ENCODE measurements at places on chromosomes 1 and 21.
A peak's percentile ranks its signal among the peaks of the same experiment; 100 is the strongest.

- DNase-seq, result peak; percentile 84
These were observed 85.6 kb downstream of the STUM start for GRCh38 chr1:226634166-226634588.

DNA sequence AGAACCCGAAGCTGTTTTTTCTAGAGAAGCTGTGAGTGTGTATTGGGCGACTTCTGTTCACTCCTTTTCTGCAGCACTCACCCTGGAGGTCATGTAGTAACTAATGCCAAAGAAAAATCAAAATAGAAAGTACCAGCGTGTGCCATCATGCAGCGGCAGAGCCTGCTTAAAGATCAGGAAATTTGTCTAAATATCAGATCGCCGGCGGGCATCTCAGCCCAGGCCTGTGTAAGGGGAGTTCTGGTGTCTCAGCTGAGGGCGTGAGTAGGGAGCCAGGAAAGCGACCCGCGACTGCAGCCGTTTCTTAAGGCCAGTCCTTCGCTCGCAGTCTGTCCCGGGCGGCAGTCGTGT lies 768 bp downstream of the EDARADD start:
- peak; percentile 43 for DNase-seq

GRCh38 chr21:42472521-42472920 lies 23.5 kb downstream of the RSPH1 start:
- no peak for DNase-seq

DNA sequence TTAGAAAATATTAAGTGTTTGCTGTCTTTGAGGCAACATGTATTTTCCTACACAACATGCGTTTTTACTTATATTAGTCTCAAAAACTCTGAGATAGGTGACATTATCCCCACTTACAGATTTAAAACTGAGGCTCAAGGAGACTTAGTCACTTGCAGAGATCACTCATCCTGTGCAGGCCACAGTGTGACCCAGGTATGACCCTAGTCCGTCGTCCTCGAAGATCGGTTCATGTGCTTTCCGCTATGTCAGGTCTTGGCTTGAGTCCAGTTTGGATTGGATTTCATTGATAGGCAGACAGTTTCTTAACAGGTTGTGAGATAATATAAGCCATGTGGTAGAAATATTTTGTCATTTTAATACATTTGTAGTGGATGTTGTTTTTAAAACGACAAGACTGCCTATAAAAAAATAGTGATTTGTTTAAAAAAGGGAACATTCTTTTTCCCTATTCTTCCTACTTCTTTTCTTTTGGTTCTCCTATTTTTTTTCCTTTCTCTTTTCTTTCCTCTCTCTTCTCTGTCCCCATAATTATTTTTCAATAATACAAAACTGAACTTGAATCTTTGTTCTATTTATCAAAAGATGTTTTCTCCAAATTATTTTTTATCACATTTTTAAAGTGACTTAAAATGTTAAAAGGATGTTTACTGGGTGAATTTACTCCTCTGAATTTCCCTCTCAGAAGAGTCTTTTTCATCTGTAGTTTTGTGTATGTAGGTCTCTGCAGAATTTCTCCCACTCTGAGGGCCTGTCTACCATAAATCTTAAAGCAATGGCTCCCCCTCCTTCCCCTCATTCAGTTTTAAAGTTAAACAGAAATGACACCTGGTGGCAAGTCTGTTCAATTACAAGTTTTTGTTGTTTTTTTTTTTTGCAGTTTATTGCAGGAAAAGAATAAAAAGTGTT lies 81.8 kb downstream of the PHTF1 start:
- peak; percentile 18 for DNase-seq

GRCh38 chr1:59421232-59421920 lies 124.5 kb downstream of the FGGY start:
- no peak for DNase-seq

DNA sequence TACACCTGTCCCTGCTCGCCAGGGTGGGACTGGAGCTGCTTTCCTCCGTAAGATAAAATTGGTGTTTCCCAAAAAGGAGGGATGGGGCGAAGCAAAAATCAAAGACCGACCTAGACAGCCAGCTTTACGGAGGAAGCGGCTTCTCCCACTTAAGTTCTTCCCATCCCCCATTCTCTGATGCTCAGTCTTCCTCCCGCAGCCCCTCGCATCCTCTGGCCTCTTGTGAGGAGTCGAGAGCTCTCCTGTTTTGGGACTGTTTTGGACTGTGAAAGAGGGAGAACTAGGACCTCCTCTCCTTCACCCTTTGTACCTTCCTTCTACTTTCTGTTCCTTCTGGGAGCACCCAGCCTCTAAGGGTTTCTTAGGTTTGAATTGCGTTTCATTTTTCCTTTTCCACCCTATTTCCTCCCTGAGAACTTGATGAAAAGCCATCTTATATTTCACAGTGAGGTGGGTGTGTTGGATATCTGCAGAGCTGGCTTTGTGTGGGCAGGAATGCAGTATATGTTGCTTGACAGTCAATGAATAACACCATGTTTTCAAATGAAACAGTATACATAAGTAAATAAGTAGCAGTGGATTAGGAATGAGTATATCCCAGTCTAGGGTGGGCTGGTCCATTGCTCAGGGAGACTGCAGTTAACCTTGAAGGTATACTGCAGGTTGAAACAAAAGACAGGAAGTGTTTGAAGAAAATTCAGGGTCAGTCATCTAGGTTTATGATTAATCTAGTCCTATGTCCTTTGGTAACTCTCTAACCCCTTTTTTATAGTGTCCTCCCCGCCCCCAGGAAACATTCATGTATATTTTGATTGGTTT lies 848 bp downstream of the CTTNBP2NL start:
- DNase-seq, result peak; percentile 42

- peak; percentile 83 for DNase-seq
These were observed 18.7 kb downstream of the CNTN2 start for GRCh38 chr1:205061665-205062069.

DNA sequence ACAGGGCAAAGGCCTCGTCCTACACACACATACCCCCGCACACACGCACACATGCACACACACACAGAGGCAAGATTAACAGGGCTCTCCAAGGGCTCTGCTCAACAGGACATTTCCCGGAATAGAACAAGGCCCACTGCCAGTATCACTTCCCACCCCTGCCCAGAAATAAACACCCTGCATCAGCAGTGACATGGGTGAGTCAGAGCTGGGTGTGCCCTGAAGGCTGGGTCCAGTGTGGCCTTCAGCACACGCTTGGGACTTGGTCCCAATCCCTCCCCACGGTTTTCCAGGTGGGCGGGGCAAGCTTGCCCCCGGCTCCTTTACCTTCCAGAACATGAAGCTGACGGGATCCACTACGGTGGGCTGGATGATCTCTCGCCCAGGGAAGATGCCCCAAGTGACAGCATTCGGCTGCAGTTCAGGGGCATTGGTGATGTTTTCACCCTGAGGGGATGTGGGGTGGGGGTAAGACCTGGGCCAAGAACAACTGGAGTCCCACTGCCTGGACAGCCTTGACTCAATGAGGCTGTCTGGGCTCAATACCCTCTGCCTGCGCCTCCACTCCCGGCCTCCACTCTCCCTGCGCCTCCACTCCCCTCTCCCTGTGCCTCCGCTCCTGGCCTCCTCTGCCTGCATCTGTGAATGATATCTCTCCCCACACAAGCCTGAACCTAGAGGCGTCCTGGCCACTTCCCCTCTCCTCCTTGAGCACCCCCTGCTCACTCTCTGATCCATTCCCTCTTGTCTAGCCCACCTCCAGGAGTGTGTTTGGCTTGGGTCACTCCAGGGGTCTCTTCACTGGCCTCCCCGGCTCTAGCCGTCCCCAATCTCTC lies 14.7 kb downstream of the MTHFR start:
- DNase-seq, result peak; percentile 94

DNA sequence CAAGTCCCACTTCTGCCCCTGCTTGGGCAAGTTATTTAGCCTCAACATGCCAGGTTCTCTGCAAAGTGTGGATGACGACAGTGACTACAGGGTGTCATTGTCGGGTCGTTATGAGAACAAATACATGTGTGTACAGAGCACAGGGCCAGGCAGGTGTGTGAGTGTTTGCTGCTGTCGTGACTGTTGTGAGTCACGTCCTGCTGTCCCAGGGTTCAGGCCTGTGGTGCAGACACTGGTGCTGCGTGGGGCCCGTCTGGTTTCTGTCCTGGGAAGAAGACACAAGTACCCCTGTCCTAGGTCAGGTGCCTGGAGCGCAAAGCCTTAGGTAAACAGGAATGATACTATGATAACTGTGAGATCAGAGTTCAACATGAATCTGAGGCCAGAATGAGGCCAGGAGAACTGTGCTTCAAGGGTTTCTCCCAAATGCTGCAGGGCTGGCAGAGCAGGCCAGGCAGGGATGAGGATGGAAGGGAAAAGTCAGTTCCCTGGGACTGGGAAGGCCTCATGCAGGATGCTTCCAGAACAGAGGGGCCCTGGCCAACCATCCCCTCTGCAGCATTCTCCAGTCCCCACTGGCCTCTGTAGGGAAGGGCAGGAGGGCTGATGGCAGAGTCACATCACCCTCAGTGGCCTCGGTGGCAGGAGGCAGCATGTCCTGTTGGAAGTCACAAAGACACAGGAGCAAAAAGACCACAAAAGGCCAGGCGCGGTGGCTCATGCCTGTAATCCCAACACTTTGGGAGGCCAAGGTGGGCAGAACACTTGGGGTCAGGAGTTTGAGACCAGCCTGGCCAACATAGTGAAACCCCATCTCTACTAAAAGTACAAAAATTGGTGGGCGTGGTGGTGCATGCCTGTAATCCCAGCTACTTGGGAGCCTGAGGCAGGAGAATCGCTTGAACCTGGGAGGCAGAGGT lies 15.7 kb downstream of the GPR157 start:
- no peak for DNase-seq

GRCh38 chr1:69290291-69290690 lies 277.4 kb upstream of the LRRC7 start:
- DNase-seq, result no peak

DNA sequence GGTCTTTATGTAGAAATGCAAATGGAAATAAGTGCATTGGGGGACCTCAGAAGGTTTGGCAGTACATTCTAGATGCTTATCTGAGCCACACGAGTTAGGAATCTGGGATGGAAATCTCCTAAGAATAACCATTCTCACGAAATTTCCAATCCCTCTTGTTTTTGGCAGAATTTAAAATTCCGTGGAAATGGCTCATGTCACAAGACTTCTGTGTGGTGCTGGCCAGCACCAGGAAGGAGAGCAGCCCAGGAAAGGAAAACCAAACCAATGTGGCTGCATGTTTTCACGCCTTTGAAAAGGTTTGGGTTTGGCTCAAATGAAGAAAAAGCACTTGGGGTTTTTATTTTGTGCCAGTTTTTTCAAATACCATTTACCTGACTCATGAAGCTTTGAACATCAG lies 80.1 kb upstream of the KCNK2 start:
- peak; percentile 84 for DNase-seq

DNA sequence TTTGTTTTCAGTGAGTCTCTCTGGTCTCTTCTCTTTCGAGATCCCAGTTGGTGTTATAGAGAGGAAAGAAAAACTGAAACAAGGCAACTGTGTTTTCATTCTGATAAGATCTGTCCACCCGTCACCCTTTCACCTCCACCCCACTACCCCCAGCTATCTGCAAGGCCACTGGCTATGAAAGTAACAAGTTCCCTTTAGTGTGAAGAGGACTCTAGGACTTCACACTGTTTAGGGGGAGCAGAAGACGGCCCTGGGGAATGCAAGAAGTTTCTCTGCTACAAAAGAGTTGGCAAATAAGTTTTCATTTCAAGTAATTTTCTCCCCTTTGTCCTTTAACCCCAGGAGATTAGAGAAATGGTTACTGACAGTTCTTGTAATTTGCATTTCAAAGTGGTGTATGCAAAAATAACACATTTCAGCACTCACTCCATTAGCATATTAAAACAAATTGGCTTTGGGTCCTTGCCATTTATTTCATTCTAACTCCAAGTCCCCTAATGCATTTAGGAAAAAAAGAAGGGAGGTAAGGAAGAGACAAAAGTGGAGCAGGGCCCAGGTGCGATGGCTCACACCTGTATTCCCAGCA lies 79.6 kb upstream of the PPM1J start:
- no peak for DNase-seq

DNA sequence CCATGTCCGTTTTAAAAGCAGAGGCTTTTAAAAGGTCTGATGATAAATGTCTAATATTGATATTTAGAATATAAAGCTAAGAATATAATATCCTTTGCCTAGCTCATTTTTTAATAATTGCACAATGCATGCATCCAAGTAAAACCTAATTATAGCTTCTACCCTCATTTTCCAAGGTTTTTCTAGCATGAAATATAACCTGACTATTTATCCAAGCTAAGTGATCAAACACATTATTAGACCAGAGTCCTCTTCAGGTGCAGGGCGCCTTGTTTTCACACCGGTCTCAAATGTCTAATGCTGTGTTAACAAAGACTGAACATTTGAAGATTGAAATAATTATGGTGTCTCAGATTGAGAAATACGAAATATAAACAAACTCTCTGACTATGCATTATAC lies 648.9 kb upstream of the CXADR start:
- no peak for DNase-seq

- peak; percentile 19 for DNase-seq
These were observed 61.2 kb downstream of the AK4 start for GRCh38 chr1:65209005-65209885.

DNA sequence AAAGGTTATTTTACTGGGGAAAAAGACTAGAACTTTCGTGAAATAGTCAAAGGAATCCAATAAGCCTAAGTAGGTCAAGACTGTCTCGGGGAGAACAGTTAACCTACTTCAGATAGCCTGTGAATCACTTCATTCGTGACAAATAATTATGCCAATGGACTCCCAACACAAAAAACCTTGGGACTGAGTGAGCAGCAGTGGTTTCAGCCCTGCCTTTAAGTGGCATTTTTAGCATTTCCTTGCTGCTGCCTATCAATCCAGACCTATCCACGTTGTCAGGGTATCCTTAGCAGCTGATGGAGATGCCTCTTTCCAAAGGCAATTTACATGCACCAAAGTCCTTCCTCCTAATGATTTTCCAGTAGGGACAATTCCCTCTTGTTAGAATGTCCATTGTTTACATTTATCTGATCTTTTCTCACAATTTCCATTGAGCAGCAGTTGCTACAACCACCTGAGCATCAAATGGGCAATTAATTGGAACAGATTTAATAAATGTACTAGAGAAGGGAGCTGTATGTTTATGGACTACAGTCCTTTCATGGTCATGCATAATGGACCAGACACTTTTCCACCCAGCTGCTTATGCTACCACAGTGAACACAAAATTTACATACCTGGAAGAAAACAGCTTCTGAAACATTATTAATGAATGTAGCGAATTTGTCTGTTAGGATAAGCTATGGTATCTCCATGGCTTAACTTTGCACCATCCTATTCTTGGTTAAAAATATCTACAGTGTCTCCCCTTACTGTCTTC lies 75.8 kb downstream of the TM2D1 start:
- DNase-seq, result no peak

- no peak for DNase-seq
These were observed 34.2 kb upstream of the PBX1 start for GRCh38 chr1:164524810-164525209.

- DNase-seq, result no peak
These were observed 58.8 kb downstream of the CASZ1 start for GRCh38 chr1:10737651-10738050.

All from foreskin fibroblast (primary cell).